ENCODE measurements at places on chromosomes 4 and X.

DNA sequence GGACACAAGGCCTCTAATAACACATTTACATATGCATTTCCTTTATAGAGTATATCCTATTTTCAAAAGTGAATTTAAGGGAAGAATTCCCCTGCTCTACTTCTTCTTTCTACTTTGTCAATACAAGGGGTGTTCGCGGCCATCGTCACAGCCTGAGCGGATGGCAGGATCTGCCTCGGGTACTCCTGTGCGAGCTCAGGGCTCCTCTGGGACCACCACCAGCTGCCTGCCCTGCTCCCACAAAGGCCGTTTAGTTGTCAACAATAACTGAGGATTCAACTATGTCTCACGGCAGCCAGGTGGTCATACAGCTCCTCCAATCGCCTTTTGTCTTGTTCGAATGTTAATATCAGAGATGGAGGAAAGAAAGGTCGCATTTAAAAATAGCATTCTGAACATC is 228.2 kb upstream of the TENM3 start:
- no peak for DNase-seq

DNA sequence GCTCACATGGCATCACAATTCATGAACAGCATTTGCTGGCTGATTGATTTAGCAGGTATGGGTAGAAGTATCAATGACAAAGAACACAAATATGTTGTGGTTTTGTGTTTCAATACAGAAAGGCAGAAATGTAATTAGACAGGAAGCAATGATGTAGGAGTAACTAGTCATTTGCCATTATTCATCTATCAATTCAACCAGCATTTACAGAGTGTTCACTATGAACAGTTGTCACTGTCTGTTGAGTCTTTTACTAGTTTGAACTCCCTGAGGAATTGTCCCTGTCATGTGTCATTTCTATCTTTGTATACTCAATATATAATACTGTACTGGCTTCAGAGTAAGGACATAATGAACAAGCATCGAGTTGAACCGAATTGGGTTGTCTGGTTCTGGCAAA is 51.5 kb upstream of the ARHGAP24 start:
- DNase-seq, result no peak

- DNase-seq, result no peak
Observed at GRCh38 chrX:103704863-103705262, 5.8 kb upstream of the TMEM31 start.

DNA sequence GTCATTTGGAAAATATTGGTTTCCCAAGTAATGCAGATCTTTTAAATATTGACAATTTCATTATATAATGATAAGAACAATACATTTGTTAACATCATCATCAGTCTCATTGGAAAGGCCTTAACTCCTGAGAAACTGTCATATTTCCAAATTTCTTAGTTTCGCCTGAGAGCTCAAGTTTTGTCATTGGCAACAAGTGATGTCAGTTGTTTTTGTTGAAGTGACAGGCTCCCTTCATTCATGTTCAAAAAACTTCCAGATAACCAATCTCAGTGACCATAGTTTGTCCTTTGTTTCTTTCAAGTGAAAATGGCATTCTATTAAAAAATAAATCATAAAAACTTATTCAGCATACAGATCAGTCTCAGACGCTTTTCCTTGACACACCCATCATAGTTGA is 71.8 kb downstream of the HMGB2 start:
- no peak for DNase-seq

DNA sequence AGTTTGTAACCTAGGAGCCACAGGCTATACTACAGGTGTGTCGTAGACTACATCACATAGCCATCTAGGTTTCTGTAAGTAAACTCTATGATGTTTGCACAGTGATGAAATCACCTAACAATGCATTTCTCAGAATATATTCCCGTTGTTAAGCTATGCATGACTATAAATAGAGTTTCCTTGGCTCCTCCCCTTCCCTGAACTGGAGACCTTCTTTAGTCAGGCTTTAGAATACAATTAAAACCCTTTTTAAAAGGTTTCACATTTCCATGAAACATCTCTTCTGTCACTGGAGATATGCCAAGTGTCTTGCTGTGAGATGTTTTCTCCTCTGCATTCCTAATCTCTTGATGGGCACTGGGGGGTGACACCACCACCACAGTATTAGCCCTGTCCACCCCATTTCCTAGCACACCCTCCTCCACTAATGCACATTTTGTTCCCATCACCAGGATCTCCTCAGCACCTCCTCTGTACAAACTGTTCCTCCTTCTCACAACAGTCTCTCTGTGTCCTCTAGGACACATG is 334.6 kb upstream of the CPEB2 start:
- no peak for DNase-seq

DNA sequence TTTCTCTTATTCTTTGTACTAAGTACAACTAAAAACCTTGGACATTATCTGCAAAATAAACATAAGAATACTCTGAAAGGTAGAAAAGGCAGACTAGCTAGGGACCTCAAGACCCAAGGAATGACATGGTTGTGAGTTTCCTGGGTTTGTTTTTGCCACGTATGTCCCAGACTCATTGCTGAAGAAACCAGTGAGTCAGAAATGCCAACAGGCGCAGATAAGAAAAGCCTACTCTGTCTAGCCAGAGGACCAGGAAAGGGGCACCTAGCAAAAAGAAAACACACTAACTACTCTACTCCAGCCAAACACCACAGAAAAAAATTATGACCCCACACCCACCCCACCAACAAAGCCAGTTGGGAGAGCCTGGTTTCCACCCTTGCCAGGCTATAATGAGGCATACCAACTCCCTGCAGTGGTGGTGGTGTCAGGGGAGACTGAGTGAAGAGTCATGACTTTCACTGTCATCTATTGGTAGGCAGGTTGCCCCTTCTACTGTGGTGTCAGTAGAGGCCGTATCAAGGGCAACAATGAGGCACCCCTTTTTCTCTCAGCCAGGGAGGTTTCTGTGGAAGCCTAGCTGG is 10.9 kb downstream of the MTMR1 start:
- no peak for DNase-seq

GRCh38 chrX:51759055-51759839 is 16.0 kb downstream of the GSPT2 start:
- DNase-seq, result no peak

DNA sequence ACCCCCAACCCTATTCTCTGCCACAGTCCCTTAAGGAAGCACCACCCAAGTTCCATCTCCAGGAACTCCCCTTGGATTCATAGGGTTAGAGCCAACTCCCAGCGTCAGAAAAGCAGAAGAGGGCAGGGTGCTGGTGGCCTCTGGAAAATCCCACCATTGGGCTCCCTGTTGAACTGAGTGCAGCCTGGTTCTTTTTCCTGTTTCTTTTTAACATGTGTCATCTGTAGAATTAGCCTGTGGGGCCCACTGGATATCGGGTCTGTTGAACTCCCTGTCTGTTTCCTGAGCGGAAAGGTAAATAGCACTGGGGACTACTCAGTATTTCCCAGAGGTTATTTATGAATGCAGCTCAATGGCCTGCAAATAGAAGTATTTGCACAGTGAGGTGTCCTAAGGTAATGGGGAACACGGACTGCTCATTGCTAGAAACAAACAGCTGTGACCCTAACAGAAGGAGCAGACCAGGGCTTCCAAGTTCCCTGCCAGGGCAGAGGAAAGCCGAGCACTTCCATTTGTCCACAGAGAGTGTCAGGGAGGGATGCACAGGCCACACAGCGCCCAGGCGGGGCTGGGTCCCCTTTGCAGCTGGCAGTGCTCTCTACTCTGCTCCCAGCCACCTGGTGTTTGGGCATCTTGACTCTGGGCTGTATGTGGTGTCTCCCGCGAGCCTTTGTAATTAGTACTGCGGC is 102.6 kb downstream of the FHDC1 start:
- no peak for DNase-seq

GRCh38 chr4:113957956-113958355 is 21.5 kb downstream of the ARSJ start:
- DNase-seq, result no peak

GRCh38 chrX:97027384-97027922 is 143.7 kb downstream of the RPA4 start:
- no peak for DNase-seq

- no peak for DNase-seq
Observed at GRCh38 chr4:94458682-94459081, 6.9 kb downstream of the PDLIM5 start.

- DNase-seq, result no peak
Observed at GRCh38 chrX:19740744-19741143, 146.7 kb downstream of the SH3KBP1 start.

GRCh38 chrX:50375481-50376267 is 95.0 kb downstream of the DGKK start:
- DNase-seq, result no peak

DNA sequence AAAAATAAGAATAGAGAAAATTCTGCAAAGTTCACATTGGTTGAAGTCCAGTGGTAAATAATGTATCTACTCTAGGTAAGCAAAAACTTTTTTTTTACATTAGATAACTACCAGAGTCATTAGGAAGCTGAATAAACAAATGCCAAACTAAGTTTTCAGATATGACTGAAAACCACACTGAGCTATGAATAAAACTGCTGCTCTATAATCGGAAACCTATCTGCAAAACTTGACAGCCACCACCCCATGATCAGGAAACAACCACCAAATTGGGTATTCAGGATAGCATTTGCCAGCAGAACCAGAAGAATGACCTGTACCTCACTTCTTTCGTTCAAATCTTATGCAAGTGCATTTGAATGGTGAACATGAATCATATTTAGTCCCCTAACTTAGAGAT is 173.0 kb upstream of the TET2 start:
- DNase-seq, result no peak

- DNase-seq, result no peak
Observed at GRCh38 chrX:129744861-129745321, 6.1 kb downstream of the XPNPEP2 start.

GRCh38 chr4:185535612-185536410 is 504 bp upstream of the PDLIM3 start:
- no peak for DNase-seq

GRCh38 chrX:151695583-151696340 is 504 bp downstream of the PRRG3 start:
- no peak for DNase-seq

GRCh38 chr4:125368146-125368545 is 53.4 kb downstream of the FAT4 start:
- DNase-seq, result peak; percentile 18

GRCh38 chr4:152265149-152265621 is 270.7 kb downstream of the FBXW7 start:
- peak; percentile 81 for DNase-seq

GRCh38 chr4:64341711-64342110 is 67.5 kb downstream of the TECRL start:
- DNase-seq, result no peak
